ENCODE measurements at places on chromosomes 6 and 20.

DNA sequence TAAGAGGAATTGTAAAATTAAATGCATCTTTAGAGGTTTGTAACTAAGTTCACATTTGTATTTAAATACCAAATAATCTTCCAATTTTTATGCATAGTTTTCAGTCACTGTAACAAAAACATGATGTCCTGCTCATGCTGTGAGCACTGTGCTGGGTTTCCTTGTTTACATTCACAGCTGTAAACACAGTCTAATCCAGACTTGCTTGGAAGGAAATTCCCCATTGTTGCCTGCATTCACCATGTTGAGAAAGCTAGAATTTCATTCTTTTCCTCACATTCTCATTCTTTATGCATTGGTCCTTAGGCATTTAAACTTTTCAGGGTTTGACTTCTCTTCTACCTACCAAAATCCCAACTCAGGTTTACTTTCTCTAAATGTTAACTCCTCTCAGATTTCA lies 242.0 kb upstream of the TBX18 start:
- no peak for DNase-seq

DNA sequence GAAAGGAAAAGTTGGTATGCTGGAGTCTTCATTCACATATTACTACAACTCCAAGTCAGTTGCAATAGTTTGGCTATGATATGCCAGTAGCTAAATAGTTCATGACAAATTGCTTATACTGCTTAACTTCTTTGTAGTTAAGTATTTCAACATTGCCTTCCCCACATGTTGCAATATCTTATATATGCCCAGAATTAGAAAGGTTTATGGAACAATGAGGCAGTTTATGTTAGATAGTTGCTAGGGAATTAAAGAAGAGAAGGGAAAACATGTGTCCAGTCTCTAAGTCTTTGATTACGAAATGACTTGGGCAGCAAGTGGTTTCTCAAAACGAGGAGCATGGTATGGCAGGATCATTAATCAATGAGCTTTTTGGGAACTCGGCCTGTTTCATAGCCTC lies 145.8 kb downstream of the PLCB4 start:
- DNase-seq: no peak

DNA sequence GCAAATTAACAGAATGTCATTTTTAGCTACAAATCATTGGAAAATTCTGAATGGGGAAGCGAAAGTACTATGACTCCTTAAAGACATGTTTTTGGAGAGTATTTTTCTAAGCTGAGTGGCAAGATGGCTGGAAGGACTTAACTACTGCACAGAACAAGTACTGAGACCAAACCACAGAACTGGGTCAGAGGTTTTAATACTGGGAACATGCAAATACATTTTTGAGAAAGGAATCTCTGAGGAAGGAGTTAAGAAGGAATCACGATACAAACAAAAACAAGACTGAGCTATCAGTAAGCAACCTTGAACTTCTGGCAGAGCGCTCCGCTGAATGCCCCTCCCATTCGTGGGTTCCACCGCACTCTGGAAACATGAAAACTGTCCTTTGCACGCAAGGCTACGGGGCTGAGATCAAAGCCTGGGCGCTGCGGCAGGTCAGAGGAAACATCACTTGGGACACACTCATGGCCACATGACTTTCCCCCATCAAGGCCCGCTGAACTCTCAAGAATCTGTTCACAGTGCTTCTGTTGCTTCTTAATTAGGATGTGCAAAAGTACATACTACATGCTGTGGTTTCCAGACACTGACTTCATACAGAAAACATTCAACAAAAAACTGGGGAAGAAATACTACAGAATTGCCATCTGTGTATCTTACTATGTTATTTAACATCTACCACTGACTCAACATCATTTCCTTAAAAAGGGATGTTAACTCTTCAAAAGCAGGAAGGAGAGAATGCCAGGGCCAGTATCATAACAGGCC lies 27.8 kb downstream of the SLC23A2 start:
- DNase-seq: no peak

DNA sequence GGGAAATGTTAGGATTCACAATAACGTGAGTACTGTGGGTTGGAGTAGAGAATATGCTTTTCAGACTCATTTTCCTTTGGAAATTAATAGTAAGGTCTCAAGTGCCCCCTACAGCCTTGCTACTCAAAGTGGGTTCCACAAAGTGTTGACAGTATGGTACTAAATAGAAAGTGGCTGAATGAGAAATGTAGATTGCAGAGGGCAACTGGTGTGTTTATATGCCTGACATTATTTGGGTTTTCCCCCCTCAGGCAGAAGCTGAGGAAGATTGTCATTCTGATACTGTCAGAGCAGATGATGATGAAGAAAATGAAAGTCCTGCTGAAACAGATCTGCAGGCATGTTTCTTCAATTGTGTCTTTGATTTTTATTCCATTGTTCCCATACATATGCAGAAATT lies 5.6 kb downstream of the FBXO9 start:
- DNase-seq: no peak

- DNase-seq: no peak
These were observed 19.8 kb downstream of the ADRM1 start for GRCh38 chr20:62322492-62323041.

DNA sequence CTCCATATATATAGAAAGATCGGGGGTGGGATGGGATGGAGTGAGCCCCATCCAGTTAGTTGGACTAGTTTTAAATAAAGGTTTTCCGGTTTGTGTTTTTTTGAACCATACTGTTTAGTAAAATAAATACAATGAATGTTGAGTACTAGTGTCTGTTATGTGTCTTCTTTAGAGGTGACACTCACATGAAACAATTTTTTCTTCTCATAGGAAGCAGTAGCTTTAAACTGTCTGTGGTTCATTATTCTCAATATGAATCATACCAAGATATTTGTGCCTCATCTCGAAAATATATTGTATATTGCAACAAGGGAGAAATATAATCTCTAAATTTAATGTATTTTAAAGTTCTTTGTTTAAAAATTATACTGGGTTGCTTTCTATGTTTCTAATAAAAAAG lies 33.4 kb downstream of the HSF2 start:
- no peak for DNase-seq

DNA sequence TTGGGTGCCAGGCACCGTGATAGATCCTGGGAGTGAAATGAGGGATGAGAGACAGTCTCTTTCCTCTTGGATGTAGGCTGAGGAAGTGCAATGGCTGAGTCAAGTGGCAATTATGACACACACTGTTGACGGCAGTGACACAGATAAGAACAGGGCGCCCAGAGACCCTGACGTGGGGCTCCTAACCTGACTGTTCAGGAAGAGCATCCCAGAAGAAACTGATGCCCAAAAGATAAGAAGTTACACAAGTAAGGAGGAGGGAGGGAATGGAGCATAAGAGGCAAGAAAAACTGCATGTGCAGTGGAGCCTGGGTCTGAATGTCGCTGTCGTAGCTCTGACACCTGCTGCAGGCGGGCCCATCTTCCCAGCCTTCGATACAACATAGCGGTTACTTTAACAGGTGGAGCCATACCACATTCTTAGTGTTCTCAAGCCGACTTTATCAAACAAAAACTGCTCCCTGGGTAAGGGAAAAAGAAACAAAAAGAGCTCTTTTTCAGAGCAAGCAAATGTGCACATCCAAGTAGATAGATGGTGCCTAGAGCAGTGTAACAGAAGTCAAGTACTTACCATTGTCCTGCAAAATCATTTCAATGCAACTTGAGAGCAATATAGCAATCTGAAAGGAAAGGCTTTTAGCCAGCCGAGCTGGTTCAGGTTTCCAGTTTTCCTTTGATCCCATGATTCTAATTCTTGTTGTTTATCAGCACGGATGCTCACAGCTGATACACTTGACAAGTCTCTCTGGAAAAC lies 463.9 kb upstream of the JARID2 start:
- no peak for DNase-seq

- DNase-seq: no peak
These were observed 11.1 kb upstream of the ARFGEF2 start for GRCh38 chr20:48910347-48910781.

- DNase-seq: no peak
These were observed 27.0 kb upstream of the ADGRF1 start for GRCh38 chr6:47069156-47069555.

DNA sequence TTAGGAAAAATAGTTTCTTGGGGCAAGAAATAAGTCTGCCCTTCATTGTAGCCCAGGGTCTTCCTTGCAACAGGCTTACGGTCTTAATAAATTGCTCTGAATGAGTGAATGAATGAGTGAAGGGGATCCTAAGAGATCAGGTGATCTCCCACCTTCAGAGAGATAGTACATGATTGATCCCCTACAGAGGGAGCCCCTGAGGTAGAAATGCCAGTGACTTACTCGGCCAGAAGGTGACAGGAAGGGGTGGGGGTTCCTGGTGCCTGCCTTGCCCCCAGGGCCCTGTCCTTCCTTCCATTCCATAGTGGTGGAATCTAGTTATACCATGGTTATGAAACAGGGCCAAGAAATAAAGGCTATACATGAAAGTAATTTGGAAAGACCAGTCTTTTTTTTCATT lies 215.3 kb upstream of the SSTR4 start:
- DNase-seq: no peak

GRCh38 chr6:133715270-133715669 lies 173.6 kb upstream of the TCF21 start:
- no peak for DNase-seq

- DNase-seq: no peak
These were observed 22.8 kb upstream of the SCGN start for GRCh38 chr6:25629198-25629576.

DNA sequence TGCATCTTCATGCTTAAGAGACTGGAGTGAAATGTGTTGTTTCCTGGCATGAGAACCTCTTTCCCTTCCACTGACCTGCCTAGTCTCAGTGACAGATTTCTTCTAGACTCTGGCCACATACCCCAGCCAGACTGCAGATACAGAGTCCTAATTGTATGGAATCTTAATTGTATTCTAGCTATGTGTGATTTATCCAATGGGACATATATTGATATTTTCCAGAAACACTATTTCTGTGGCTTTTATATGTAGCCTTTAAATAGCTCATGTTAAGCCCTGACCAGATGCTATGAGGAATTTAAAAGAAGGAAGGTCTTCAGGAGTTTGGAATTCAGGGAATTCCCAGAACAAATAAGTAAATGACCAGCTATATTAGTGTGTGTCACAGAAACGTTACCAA lies 99.0 kb downstream of the FIG4 start:
- no peak for DNase-seq

- no peak for DNase-seq
These were observed 71.9 kb upstream of the NHSL1 start for GRCh38 chr6:138571181-138571580.

DNA sequence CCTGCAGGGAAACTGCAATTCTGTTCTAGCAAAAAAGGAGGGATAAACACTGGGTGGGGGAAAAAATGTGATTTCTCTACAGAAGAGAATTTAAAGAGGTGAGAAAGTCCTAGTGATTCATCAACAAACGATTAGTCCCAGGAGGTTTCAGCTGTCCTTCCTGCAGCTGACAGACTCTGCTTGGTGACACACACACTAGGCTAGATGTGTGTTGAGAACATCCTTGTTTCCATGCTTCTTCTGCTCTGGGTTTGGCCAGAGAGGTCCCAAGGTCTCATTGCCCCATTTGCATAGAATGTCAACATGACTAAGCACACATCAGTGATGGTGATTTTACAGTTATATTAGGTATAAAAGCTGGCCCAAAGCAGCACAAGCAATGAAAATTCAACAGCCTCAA lies 258.3 kb downstream of the NFATC2 start:
- no peak for DNase-seq

GRCh38 chr20:12967932-12968331 lies 40.8 kb upstream of the SPTLC3 start:
- no peak for DNase-seq

DNA sequence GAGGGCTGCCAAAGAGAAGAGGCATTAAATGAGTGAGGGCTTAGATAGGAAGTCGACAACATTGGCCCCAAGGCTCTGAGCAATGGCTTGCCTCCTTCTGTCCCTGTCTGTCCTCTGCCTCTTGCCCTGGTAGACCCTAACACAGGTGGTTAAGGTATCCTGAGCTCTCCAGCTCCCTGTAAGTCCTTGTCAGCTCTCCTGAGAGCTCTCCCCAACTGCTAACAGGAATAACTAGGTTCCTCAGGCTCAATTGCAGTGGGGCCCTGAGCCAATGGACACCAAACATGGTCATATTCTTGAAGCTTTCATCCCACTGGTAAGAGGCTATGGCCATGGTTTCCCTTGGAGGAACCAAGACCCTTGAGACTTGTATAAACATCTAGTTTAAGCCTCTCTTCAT lies 5.0 kb upstream of the CPNE1 start:
- no peak for DNase-seq

DNA sequence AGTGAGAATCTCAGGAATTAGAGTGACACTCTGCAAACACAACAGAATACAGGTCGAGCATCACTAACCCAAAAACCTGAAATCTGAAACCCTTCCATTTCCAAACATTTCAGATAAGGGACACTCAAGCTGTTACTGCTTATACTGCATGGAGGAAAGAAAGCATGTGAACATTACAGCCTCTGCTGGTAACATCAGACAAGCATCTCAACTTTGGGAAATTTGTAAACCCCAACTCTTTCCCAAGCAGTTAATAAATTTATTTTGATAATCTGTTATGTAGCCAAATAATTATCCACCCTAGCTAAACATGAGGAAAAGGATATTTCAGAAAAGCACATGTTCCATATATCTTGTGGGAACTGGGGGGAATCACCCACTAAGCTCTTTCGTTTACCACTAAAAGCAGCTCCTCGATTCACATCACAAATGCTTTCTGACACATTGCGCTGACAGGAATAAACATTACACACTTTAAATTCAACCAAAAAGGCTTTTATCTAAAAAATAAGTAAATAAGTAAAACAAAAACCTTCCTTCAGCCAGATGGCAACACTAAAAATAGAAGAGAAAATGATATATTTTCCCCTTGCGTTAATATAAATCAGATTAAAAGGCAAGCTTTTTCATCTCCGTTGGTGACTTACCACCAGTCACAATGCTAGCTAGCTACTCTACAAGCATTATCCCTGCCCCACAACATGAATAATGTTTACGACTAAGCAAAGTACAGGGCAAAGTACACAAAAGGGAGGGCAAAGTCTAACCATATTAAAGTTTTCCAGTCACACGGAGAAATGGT lies 120.8 kb downstream of the MAP7 start:
- DNase-seq: no peak

- no peak for DNase-seq
These were observed 871.1 kb upstream of the GJE1 start for GRCh38 chr6:141261672-141262060.

DNA sequence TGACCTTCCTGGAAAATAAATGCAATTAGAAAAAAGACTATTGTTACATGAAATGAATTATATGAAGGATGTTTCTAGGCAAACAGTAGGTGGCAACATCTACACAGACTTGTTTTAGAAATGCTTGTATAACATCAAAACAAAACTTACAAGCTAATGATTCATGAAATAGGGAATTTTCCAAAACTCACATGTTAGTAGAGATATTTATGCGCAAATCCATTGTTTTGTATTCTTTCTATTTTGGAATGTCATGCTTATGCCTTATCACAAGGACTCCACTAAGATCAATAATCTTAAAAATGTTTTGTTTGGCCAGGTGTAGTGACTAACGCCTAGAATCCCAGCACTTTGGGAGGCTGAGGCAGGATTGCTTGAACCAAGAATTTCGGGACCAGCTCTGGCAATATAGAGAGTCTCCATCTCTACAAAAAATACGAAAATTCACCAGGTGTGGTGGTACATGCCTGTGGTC lies 32.3 kb upstream of the LGSN start:
- no peak for DNase-seq

Measured in DND-41 (cell line).